ENCODE measurements at places on chromosomes 1 and 21.

GRCh38 chr1:154567386-154568156 is at the start of gene CHRNB2:
CHRNB2 (plus strand) TSS chr1:154567778; CDS start chr1:154568045, 267 bp downstream.
- peak; percentile 70 for DNase-seq

DNA sequence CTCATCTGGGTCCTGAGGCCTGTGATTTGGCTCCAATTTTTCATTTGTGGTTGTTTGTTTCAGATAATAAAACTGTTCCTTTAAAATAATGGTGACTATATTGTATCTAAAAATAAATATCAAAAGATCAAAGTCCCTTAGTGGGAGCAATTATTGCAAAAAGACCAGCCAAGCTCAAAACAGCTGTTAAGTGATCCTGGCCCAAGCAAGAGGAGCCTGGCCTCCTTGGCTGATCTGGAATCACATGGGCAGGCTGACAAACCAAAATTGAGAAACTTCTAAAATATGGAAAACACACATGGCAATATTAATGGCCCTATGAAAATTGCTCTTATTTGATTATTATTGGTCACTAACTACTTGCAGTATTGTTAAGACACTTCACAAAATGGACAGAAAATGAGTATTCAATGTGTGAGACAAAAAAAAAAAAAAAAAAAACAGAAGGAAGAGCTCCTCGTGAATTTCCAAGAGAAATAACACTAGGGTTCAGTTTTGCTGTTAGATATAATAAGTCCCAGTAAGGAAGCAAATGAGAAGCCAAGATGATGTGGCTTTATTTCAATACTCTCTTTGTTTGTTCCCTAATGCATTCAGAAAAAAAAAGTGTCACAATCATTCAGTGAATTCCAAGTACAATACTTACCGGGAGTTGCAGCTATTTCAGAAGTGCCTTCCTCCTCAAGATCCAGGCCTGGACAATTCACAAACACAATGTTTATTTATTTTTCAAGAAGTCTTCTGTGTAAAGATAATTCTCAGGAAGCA is 105.1 kb downstream of the SEC16B start:
- H3K4me1 ChIP-seq = no peaks in the 10 kb centered on the region
- DNase-seq = no peak
- no peak overlapping the region for H3K27ac ChIP-seq
- no peak overlapping the region for H3K4me3 ChIP-seq
- H3K36me3 ChIP-seq = no peaks in the 10 kb centered on the region
- no peaks in the 10 kb centered on the region for H3K27me3 ChIP-seq

- no peak for DNase-seq
- H3K4me1 ChIP-seq = no peaks in the 10 kb centered on the region
- H3K27ac ChIP-seq = no peak overlapping the region
- H3K27me3 ChIP-seq = no peaks in the 10 kb centered on the region
- H3K4me3 ChIP-seq = no peak overlapping the region
Observed at GRCh38 chr1:222187566-222188332, 360.2 kb downstream of the HHIPL2 start.

- H3K27ac ChIP-seq = no peak overlapping the region
- DNase-seq = no peak
- H3K36me3 ChIP-seq = no peaks in the 10 kb centered on the region
- H3K27me3 ChIP-seq = peaks cover 4% of the 10 kb centered on the region
- no peaks in the 10 kb centered on the region for H3K4me1 ChIP-seq
Observed at GRCh38 chr1:119680723-119681122, 31.0 kb upstream of the PHGDH start.

DNA sequence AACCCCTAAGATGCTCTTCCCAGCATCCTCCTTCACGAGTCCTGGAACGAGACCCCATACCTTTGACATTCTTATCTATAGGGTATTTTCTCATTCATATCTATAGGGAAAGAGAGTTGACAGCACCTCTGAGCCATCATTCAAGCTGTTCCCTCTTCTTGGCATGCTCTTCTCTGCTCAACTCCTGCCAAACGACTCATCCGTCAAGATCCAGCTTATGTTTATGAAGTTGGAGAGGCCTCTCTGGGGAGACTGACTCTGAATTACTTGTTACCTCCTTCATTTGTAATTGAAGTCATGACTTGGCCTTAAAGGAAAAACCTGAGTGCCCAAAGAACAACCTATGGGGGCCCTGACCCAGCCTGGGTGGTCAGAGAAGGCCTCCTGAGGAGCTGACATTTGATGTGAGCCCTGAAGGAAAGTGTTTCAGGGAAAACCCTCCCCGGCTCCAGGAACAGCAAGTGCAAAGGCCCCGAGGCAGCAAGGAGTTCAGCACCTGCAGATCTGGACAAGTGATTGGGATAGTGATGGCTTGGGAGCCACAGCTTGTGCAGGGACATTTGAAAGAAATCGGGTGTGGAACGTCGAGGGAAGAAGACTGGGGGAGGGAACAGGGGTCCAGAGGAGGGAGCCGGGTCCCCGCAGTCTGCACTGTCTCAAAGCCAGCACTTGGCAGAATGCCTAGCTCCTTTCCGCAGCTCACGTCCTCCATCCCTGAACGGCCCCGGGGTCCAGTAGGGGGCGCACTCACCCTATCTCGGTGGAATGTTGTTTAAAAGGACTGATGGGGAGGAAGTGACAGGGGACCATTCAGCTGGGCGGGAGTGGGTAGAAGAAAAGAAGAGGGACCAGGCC is 14.0 kb upstream of the CDA start:
- no peaks in the 10 kb centered on the region for H3K36me3 ChIP-seq
- H3K4me3 ChIP-seq = no peak overlapping the region
- H3K27me3 ChIP-seq = no peaks in the 10 kb centered on the region
- DNase-seq = peak; percentile 37
- H3K27ac ChIP-seq = no peak overlapping the region

- H3K36me3 ChIP-seq = no peaks in the 10 kb centered on the region
- DNase-seq = no peak
- no peaks in the 10 kb centered on the region for H3K27me3 ChIP-seq
- no peaks in the 10 kb centered on the region for H3K4me1 ChIP-seq
Observed at GRCh38 chr1:55352811-55353180, 137.6 kb upstream of the USP24 start.

DNA sequence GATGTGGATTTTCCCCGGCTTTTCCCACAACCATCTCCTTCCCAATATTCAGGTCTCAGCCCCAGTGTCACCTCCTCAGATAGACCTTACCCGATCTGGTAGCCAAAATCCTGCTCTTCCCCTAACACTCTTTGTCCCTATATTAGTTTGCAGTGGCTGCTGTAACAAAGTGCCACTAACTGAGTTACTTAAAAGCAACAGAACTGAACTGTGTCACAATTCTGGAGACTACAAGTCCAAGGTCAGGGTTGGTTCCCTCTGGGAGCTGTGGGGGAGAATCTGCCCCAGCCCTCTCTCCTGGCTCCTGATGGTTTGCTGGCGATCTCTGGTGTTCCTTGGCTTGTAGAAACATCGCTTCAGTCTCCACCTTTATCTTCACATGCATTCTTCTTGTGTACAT is 64.0 kb downstream of the NENF start:
- H3K36me3 ChIP-seq = no peaks in the 10 kb centered on the region
- H3K4me1 ChIP-seq = no peaks in the 10 kb centered on the region
- H3K27ac ChIP-seq = no peak overlapping the region
- DNase-seq = no peak
